ENCODE measurements at places on chromosomes 6 and 20. TPM values are rescaled to one million over a fixed set of nuclear protein-coding genes. Genes with fewer than 3 reads are reported as not detected.

- no peak for DNase-seq
Measured at GRCh38 chr20:16224836-16225235, 348.4 kb downstream of the KIF16B start.

- no peak for DNase-seq
Measured at GRCh38 chr20:56368351-56369134, 9.8 kb downstream of the FAM210B start.

GRCh38 chr6:91710342-91710741 is 1123.5 kb upstream of the MAP3K7 start:
- DNase-seq, result no peak

DNA sequence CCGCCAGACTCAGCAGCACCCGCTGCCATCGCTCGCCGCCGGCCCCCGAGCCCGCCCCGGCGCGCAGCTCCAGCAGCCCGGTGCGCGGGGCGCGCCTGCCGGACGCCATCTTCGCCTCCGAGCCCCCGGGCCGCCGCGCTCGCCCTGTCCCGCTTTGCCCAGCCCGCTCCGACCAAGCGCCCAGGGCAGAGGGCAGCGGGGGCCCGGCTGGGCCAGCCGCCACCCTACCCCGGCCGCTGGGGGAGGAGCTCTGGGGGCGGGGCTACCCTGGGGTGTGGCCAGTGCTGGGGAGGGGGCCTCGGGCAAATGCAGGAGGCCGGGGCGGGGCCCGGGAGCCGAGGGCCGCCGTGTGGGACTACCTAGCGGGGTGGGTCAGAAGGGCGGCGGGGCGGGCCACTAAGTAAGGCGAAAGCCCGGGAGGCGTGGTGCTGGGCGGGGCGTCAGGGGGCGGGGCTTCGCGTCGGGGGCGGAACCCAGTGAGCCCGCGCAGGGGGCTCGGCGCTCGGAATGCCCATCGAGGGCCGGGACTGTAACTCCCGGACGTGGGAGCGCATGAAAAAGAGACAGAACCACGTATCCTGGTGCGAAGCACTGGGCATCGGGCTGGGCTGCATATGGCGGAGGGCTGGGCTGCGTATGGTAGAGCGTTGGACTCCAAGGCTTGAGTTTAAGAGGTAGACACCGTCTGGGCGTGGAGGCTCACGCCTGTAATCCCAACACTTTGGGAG is at the start of gene SNTA1:
Gene SNTA1, minus strand, starts transcription at position 252 of the 728 bp plus-strand sequence. Its CDS starts 143 bp downstream, at position 109.
- peak; percentile 96 for DNase-seq

GRCh38 chr6:23650676-23651075 is 475.3 kb upstream of the NRSN1 start:
- peak; percentile 50 for DNase-seq

GRCh38 chr6:145842693-145843546 is 28.3 kb upstream of the FBXO30 start:
- DNase-seq, result no peak

DNA sequence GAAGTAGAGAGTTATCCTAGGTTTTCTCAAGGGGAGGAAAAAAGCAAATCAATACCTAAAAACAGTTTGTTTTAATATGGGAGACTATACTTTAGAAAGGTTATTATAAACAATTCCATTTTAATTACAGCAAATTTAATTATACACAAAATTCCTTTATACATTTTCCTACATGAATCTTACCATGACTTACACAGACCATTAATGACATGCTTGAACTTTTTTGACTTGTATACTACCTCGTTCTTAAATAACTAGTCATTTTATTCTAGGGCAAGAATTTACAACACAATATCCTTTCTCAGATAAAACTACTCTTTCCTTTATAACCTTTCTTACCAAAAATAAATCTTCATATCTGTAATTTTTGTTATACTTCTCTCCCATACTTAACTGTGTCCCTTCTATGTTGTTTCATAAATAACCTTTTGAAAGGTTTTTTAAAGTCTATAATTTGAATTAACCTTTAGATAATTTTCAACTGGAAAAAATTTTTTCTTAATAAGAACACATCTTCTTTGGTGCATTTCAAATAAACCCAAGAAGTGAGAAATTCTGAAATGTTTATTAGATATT is 729.4 kb downstream of the TENT5A start:
- no peak for DNase-seq

- no peak for DNase-seq
Measured at GRCh38 chr6:328924-329323, 36.6 kb downstream of the DUSP22 start.

DNA sequence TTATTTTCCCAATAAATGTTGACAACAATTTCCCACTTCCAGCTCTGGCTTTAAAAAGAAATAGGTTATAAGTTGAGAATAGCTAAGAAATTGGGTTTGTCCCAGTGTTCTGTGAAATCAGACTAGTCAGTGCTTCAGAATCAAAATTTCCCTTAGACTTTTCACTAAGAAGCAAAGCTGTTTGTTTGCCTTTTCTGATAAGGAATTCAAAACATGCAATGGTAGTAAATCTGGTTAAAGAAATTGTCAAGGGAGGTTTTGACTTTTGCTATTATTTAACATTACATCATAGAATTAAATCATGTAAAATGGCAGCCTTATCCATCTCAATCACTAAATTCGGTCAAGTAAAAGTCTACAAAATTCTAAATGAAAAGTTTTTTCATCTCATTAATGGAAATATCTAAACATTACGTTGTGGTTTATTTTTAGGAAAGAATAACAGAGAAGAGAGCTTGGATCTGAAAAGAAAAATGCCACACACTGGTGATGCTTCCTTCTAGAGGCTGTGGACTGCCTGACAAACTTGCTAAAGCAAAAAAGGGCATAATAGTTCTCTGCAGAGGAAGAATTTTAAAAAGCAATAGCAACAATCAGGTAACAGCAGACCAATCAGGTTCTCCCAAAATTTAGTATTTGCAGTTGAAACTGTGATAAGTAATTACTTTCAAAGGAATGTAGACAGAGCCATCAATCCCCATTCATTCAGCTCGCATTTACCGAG is 36.4 kb downstream of the PLAGL1 start:
- no peak for DNase-seq

DNA sequence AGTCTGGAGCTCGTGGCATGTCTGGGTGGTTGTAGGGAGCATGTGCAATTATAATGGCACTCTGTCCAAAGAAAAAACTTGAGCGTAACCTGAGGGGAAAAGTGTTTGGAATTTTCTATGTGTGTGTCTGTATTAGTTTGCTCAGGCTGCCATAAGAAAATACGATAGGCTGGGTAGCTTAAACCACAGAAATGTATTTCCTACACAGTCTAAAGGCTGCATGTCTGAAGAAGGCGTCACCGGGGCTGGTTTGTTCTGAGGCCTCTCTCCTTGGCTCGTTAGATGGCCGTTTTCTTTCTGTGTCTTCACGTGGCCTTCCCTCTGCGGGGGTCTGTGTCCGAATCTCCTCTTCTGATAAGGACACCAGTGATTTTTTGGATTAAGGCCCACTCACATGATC is 59.0 kb downstream of the IGF2R start:
- DNase-seq, result no peak

- DNase-seq, result no peak
Measured at GRCh38 chr6:80357081-80357480, 250.6 kb downstream of the BCKDHB start.

DNA sequence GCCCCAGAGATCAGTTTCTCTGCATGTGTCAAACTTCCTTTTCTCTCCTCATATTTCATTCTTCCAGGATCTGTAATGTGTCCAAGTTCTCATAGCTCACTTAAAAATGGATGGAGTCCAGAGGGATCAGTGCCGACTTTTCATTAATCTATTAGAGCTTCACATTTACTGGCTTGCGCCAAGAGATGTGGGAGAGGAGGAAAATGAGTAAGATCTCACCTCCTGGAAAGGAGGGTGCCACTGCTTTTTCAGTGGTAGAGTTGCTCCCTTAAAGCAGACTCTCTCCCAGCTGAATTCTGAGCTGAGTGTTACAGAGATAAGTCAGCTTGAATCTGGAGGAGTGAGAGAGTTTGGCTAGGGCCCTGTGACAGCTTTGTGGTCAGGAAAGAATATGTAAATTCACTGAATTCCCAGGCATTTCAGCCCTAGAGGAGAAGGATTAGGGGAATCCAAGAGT is 175.9 kb downstream of the SOX4 start:
- DNase-seq, result no peak

DNA sequence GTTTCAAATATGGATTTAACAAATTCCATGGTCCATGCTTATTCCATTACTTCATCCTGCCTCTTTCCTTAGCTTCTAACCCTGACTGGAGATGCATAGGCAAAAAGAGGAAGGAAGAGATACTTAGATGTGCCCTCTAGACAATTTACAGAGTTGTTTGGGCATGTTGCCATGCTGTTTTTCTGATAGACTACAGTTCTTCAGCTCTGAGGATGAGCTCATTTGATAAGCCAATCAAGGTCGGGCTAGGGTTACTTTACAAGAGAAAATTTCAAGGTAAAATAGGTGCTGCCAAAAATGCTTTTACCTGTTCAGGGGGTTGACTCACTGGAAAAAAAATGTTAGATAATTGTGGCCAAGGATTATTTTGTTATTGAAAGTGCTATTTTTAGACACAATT is 5.9 kb downstream of the HCRTR2 start:
- no peak for DNase-seq

GRCh38 chr6:148103436-148103835 is 239.2 kb upstream of the SASH1 start:
- DNase-seq, result no peak

- DNase-seq, result no peak
Measured at GRCh38 chr6:19303383-19303782, 533.8 kb upstream of the ID4 start.

DNA sequence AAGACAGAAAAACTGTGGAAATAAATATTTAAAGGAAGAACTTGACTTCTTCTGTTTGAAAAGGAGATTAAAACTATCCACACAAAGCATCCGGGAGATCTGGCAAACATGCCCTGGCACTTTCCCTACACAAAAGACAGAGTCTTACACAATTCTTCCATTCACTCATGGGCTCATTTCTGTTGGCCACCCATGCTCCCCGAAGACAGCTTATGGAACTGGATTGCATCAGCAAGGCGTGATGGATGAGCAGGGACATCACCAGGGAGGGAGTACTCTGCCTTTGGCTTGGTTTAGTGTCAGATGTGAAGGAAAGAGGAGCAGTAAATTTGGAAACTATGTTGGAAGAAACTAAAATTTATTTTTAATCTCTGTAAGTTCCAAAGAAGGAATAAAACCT is 379.3 kb downstream of the CD109 start:
- DNase-seq, result peak; percentile 21

- DNase-seq, result no peak
Measured at GRCh38 chr6:156851454-156851921, 74.3 kb downstream of the ARID1B start.

- DNase-seq, result peak; percentile 46
Measured at GRCh38 chr20:17617212-17617867, 47.5 kb downstream of the DSTN start.

DNA sequence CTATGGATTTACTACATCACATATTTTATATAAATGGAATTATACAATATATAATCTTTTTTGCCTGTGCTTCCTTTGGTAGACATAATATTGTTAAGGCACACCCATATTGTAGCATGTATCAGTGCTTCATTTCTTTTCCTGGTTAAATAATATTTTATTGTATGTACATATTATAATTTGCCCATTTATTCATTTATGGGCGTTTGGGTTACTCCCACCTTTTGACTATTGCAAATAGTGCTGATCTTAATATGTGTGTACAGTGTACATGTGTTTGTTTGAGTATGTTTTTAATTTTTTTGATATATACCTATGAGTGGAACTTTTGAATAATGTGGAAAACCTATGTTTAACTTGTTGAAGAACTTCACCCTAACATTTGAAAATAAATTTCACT is 804.2 kb downstream of the DHX35 start:
- no peak for DNase-seq

- no peak for DNase-seq
Measured at GRCh38 chr6:106453756-106454367, 93.3 kb downstream of the CRYBG1 start.

DNA sequence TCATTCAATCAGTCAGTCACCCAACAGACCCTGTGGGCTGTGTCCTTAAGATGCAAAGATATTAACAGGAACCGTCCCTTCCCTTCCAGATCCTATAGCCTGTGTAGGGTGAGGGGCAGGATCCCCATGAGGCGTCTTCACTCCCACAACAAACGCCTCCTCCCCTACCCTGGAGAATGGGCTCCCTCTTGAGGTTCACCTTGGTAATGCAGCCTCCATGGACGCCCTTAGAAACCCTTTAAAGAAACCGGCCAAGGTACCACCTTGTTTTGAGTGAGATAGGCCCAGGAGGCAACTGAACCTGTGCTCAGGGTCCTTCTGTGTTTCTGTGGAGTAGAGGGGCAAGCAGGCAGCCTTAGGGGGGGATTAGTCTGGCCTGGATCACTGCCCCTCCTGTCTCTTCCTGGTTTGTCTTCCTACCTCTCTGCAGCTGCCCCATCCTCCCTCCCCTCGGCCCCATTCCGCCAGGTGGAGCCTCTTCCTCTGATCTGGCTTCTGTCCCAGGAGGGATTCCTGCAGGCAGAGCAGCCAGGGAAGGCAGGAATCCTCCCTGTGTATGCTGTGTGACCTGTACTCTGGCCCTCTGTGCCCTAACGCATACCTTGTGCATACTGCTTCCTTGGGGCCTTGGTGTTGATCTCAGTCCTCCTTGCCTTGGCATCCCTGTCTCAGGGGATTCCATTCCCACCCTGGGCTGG is 6.6 kb upstream of the GUCA1A start:
- peak; percentile 90 for DNase-seq

DNA sequence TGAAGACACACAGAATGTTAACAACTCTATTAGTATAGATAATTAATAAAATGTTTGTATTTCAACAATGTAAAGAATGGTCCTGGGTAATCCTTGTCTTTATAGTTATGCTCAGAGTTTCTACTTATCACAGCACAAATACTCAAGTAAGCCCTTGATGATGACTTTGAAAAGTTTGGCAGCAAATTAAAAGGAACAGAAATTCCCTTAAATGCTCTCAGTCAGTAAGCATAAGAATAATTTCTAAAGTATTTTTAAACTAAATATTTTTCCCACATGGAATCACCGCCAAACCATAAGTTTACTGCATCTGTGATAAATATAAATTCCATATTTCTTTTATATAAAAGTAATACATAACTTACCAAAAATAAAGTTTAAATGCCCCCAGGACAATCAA is 96.1 kb downstream of the COL12A1 start:
- no peak for DNase-seq

DNA sequence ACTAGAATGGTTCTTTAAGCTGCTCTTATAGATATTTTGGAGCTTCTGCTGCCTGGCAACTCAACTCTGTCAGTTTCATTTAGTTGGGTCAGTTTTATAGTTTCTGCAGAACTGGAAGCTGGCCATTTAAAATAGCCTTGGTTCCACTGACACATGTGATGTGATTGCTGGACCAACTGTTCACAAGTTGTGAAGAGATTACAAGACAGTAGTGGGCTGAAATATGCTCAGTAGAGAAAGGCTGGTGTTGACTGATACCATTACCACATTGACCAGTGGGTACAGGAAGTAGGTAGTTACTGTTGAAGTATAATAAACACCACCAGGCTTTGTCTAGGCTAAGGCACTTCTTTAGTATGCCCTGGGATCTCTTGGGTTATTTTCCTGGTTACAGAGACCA is 39.0 kb downstream of the BCKDHB start:
- no peak for DNase-seq

Gene SSTR4
- not detected for total RNA-seq

Gene C20orf144
- not detected for total RNA-seq

Gene MAK
- total RNA-seq, result not detected

Gene DLK2
- 0.22 TPM for total RNA-seq

Gene MED20
- total RNA-seq, result 15.0 TPM

Gene SLC22A3
- 2.5 TPM for total RNA-seq

Gene OVOL2
- 13.5 TPM for total RNA-seq

Gene ECHDC1
- 111 TPM for total RNA-seq

Gene NEDD9
- total RNA-seq, result 73.1 TPM

Gene VIP
- 1.5 TPM for total RNA-seq

Gene MUC21
- total RNA-seq, result not detected

Gene PARD6B
- 16.6 TPM for total RNA-seq

Gene NCOA5
- 20.4 TPM for total RNA-seq

Gene OSTM1
- 21.1 TPM for total RNA-seq
